ENCODE measurements at places on chromosomes 6 and 20.

GRCh38 chr6:31878222-31878621 is 575 bp downstream of the SLC44A4 start:
- DNase-seq: no peak

GRCh38 chr6:125596020-125596419 is 153.4 kb upstream of the HEY2 start:
- no peak for DNase-seq

DNA sequence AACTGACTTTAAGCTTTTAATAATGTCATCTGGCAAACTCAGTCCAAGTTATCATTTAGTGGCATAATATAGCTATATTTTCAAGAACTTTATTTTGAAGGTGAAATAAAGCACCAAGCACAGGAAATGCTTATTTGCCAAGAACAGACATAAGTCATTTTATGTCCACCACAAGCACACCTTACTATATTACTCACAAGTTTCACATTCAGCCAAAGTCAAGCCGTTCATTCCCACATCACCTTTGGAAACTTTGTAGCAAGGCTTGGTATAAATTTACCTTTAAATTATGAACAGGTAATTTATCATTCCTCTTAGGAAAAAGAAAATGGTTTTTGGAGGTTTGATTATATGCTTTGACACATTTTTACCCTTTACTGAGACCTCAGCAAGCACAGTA is 236.8 kb upstream of the FKBP1C start:
- DNase-seq: no peak

- DNase-seq: no peak
These were observed 3.7 kb downstream of the POU3F2 start for GRCh38 chr6:98838032-98838431.

- no peak for DNase-seq
These were observed 100.8 kb downstream of the BFSP1 start for GRCh38 chr20:17430125-17430950.

GRCh38 chr20:53738039-53738944 is 144.7 kb upstream of the ZNF217 start:
- DNase-seq: peak; percentile 11

DNA sequence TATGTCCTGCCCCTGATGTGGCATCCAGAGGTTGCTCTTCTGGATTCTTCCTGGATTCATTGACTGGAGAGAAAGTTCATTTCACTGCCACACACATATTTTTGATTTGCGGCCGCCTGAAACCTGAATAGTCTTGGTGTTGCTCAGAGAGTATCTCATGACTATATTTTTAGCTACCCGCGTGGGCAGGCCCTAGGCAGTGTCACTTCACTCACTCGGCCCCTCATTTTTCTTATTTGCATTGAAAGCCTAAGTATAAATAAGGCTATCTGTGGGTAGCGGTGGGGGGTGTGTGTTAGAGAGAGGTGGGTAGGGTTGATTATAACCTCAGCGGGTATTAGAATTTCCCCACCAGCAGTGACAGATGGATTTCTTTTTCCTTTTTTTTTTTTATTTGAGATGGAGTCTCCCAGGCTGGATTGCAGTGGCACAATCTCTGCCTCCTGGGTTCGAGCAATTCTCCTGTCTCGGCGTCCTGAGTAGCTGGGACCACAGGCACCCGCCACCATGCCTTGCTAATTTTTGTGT is 113.5 kb downstream of the JARID2 start:
- no peak for DNase-seq

DNA sequence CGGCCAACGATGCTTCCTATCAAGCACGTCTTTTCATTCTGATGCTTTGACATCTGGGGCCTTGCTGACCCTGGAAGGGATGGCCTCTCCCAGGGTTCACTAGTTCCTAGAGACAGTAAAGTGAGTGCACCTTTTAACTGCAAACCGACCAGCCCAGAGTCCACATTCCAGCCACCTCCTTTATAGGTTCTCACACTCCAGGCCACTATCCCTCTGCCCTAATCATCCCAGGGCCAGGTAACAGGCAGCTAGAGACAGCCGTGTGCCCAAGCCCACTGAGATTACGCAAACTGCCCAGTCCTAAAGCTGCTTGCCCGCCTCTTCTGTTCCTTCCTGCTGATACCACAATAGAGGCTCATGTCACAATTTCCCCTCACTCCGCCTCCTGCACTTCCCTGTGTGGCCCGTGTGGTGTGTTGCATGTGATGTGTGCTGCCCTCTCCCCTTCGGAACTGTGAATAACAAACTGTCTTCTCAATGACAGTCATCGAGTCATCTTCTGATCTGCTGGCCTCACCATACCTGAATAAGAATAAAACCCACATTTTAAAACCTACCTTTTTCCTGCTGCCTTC is 123.7 kb upstream of the EXOC2 start:
- peak; percentile 90 for DNase-seq

- DNase-seq: no peak
These were observed 101.9 kb downstream of the FIG4 start for GRCh38 chr6:109793021-109793420.

- no peak for DNase-seq
These were observed 11.5 kb upstream of the ZNF133 start for GRCh38 chr20:18276821-18277220.

GRCh38 chr6:1603708-1604107 is 6.0 kb upstream of the FOXC1 start:
- DNase-seq: no peak

DNA sequence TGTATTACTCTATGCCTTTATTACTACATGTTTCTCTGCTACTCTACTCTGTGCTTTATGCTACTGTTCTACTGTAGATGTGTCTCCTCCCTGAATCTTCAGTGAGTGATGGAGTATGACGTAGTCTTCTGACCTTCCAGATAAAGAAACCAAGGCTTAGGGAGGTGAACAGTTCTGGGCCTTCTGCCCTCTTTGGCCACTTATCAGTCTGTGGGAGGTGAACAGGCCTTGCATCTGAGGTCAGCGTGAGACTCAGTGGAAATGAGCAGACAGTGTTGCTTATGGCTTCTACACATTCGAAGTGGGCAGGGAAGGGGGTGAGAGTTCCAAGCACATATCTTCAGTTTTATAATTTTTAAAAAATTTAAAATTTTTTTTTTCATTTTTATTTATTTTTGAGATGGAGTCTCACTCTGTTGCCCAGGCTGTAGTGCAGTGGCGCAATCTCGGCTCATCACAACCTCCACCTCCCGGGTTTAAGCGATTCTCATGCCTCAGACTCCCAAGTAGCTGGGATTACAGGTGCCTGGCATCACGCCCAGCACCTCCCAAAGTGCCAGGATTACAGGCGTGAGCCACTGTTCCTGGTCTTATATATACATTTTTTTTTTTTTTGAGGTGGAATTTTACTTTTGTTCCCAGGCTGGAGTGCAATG is 24.2 kb downstream of the MYBL2 start:
- DNase-seq: no peak

DNA sequence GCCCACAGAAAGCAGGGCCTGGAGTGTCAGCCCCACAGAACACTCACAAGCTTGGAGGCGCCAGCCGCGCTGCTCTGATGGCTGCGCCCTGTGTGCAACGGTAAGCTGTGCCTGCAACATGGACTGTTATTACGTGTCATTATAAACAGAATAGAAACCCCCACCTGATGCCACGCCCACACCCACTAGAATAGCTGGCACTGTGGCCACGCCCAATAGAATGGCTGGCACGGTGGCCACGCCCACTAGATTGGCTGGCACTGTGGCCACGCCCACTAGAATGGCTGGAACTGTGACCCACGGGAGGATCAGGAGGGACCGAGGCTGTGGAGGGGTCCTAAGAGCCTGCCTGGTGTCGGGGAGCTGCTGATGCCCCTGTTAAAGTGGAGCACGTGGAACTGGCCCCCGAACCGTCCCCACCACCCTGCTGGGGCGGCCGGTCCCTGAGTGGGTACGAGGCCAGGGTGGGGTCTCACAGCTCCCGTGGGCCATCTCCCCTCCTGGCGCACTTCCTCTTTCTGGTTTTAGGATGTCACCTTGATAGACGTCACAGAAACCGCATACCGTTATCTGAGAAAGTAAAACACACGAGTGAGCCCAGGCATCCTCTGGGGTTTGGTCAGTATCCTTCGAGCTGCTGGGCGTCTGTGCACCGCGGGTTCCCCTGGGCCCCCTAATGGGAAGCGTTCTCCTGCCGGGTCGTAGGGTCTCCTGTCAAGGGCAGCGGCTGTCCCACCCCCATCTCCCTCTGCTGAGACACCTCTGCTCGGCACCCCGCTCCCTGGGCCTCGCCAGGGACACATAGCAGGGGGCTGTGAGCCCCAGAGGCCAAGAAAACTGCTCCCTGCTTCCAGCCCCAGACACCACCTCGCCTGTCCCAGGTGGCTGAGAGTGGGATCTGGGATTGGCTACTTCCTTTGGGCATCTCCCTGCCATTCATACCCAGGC is 25.4 kb downstream of the SLC17A9 start:
- no peak for DNase-seq

GRCh38 chr6:101380897-101381630 is 12.4 kb upstream of the GRIK2 start:
- DNase-seq: no peak

GRCh38 chr6:101783287-101783686 is 389.8 kb downstream of the GRIK2 start:
- DNase-seq: no peak

DNA sequence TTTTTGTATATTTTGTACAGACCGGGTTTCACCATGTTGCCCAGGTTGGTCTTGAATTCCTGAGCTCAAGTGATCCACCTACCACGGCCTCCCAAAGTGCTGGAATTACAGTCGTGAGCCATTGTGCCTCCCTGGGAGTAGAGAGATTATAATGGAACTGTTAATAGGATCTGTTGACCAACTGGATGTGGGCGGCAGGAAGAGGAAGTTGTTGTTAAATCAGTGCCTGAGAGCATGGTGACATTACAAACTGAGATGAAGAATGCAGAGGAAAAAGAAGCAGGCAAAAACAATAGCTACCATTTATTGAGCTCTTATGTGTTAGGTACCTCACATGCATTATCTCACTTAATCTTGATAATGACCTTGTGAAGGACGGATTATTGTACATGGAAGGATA is 9.2 kb upstream of the L3MBTL3 start:
- DNase-seq: no peak

GRCh38 chr6:456358-456867 is 64.9 kb downstream of the IRF4 start:
- no peak for DNase-seq
